ENCODE measurements at places on chromosomes 7 and 10.

GRCh38 chr10:34320265-34320664 lies 494.8 kb downstream of the PARD3 start:
- DNase-seq: no peak

- DNase-seq: no peak
These were observed 275.7 kb upstream of the LRGUK start for GRCh38 chr7:133851411-133851810.

GRCh38 chr10:131897297-131897899 lies 3.4 kb upstream of the PPP2R2D start:
- DNase-seq: no peak

- no peak for DNase-seq
These were observed 3.6 kb downstream of the DUSP5 start for GRCh38 chr10:110501142-110501937.

DNA sequence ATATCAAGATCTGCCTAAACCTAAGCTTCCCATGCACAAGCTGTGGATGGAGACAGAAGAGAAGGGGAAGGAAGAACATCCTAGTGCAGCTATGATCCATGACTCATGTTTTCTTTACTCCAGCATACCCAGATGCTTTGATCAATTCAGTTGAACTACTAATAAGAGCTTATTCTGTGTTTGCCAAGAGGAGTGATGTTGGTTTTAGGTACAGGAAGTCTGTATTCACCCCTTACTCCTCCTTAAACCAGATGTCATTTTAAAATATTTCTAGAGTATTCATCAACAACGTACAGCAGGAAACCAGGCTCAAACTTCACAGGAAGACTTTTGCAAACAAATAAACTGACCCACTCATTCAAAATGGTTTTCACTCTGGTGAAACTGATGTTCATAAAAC lies 29.2 kb downstream of the PANK1 start:
- DNase-seq: no peak

DNA sequence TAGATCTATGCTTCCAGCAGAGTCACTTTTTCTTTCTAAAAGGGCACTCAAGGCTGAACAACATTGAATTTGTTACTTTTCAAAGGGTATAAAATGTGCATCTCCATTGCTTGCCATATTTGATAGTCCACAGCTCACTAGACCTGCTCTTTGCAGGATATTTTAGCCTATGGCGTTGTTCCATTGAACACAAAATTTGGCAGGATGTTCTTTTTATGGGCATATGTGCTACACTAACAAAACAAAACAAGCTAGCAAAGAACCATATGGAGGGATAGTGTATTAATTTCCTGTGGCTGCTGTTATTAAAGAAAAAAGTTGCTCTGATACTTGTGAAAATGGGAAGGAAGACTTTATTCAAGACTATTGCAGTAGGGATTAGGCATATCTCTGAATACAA lies 828.7 kb downstream of the TYW1 start:
- DNase-seq: no peak

GRCh38 chr7:128853799-128854198 lies 8.9 kb upstream of the ATP6V1F start:
- DNase-seq: no peak

DNA sequence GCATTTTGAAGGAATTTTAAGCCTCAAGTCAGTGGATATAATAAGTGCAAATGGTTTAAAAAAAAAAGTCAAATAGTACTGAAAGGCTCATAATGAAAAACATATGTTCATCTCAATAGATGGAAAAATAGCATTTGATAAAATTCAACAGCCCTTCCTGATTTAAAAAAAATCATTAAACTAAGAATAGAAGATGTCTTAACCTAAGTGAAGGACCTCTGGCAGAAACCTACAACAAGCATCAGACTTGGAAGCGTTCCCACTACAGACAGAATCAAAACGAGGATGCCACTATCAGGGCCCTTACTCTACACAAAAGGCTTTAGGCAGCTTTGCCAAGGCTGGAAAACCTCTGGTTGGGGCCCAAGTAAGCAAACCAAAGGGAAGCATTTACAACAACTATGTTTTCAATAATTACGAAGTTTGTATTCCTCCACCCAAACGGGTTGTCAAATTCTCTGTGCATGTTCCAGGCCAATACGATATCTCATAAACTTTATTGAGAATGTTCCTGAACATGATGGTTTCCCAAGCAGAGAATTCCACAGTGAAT lies 45.1 kb downstream of the CYTH3 start:
- DNase-seq: no peak

- DNase-seq: no peak
These were observed 576.0 kb upstream of the DPP6 start for GRCh38 chr7:153476166-153476565.

DNA sequence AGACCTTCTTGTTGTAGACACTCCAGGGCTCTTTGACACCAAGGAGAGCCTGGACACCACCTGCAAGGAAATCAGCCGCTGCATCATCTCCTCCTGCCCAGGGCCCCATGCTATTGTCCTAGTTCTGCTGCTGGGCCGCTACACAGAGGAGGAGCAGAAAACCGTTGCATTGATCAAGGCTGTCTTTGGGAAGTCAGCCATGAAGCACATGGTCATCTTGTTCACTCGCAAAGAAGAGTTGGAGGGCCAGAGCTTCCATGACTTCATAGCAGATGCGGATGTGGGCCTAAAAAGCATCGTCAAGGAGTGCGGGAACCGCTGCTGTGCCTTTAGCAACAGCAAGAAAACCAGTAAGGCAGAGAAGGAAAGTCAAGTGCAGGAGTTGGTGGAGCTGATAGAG lies 5.5 kb downstream of the GIMAP7 start:
- DNase-seq: no peak

DNA sequence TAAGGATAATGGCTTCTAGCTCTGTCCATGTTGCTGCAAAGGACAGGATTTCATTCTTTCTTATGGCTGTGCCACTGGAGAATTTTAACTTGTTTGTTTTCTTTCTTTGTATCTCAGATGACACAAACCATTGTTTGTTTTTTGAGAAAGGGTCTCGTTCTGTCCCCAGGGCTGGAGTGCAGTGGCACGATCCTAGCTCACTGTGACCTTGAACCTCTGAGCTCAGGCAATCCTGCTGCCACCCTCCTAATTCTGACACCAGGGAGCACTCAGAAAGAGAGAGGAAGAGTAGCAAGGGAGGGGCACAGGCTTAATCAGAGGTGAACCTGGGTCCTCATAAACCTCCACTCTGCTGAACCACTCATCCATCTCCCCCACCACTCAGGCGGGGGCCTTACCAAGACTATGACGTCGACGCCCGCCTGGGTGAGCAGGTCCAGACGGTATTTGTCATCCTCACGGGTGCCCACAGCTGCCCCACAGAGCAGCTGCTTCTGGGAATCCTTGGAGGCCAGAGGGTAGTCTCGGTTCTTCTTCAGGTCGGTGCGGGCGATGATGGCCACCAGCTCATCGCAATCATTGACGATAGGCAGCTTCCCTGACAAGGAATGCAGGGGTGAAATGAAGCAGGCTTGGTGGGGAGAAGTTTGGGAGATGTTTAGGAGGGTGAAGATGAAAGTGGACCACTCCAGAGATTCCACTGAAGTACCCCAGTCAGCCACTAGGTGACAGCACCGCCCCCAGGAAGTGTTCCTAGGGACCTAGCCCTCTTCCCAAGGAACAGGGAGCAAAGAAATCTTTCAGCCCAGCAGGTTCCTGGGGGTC lies 11.6 kb downstream of the IMPDH1 start:
- no peak for DNase-seq

GRCh38 chr7:66558201-66558641 lies 70.5 kb upstream of the KCTD7 start:
- no peak for DNase-seq

GRCh38 chr7:115802415-115802814 lies 228.1 kb downstream of the TFEC start:
- no peak for DNase-seq

GRCh38 chr10:45646384-45647050 lies 26.1 kb downstream of the ZFAND4 start:
- DNase-seq: no peak

DNA sequence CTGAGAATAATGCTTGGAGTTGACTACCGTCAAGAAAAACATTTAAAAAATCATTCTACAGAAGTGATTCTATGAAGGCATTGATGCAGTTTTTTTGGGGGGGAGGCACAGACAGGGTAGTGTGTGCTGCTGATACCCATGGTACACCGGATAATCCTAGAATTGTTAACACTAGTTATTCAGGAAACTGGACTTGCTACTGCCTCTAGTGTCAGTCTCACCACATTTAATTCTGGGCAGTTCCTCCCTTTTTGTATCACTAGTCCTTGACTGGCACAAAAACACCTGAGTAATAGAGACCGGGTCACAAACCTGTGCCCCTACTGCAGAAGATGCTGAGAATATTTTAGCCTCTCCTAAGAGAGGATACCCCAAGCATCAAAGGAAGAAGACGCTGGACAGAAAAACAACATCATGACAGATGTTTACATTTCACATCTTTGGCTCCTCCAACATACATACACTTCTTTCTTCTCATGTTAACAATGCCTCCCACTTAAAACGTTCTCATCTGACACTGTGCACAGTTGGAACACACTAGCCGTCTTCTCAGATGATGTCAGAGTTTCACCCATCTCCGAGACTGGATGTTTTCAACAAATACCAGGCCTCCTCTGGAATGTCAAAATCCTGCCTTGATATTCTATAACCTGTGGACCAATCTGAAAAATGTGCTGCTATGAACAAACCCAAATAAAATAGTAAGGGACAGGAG lies 13.1 kb upstream of the TCAF1 start:
- DNase-seq: no peak

DNA sequence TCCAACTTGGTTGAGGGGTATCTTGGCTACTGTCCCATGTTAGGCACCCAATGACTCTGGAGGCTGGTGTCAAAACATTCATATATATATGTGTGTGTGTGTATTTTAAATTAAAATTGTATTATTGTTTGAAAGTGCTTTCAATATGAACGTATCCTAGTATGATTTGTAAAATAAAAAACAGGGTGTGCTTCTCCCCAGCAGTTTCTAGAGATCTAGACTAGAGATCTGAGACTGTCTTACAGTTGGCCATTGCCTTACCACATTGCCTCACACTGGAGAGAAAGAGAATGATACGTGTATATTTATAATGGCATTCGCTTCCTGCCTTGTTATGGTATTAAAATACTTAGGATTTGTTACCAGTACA lies 1.2 kb downstream of the BAG3 start:
- peak; percentile 23 for DNase-seq
